Stimulated activated CD4-positive, alpha-beta T cell treated with anti-CD3 and anti-CD28 coated beads, Interleukin-1b, Interleukin-23, amount 100 ng/mL, for 4 hours (primary cell): ENCODE measurements at places on chromosomes 3 and 15.

DNA sequence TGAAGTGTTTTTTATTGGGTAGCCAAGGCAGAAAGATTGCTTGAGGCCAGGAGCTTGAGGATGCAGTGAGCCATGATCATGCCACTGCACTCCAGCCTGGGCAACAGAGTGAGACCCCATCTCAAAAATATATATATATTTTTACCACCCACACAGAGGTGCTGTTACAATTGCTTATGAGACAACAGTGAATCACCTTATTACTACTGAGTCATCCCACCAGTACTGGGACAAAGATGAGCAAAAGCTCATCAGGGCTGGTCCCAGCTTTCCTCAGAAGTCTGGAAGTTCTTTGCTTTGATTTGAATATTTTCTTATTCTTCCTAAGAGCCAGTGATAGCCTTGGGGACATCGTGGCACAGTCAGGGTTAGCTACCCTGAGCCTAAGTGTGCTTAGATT lies 207.7 kb downstream of the SOX2 start:
- no peak for DNase-seq

DNA sequence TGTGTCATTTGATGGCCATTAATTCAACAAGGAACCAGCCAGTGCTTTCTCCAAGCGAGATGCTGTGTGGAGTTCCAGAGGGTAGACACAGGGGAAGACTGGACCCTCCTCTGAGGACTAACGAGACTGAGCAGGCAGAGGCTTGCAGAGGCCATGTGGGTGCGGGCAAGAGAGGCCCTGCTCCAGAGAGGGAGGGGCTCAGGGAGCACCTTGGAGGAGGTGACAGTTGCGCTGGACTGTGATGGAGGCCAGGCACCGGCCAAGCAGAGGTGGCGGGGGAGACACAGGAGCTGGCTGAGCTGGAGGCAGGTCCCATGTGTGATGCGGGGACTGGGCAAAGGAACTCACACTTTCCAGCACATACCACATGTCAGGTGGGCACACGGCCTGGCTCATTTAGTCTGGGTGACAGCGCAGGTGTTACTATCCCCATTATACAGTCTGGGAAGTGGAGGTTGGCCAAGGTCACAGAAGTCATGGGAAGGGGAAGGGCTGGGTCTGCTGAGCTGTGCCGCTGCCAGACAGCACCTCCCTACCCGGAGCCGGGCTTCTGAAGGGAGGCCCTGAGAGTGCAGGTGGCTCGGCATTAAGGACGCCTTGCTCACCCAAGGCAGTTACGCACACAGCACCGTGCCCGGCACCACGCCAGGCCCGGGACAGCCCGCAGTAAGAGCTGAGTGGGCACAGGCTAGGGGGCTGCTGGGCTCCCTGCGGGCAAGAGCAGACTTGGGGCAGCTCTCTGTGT lies 3.7 kb downstream of the MELTF start:
- DNase-seq = no peak

GRCh38 chr3:155958676-155959075 lies 88.2 kb downstream of the GMPS start:
- no peak for DNase-seq

DNA sequence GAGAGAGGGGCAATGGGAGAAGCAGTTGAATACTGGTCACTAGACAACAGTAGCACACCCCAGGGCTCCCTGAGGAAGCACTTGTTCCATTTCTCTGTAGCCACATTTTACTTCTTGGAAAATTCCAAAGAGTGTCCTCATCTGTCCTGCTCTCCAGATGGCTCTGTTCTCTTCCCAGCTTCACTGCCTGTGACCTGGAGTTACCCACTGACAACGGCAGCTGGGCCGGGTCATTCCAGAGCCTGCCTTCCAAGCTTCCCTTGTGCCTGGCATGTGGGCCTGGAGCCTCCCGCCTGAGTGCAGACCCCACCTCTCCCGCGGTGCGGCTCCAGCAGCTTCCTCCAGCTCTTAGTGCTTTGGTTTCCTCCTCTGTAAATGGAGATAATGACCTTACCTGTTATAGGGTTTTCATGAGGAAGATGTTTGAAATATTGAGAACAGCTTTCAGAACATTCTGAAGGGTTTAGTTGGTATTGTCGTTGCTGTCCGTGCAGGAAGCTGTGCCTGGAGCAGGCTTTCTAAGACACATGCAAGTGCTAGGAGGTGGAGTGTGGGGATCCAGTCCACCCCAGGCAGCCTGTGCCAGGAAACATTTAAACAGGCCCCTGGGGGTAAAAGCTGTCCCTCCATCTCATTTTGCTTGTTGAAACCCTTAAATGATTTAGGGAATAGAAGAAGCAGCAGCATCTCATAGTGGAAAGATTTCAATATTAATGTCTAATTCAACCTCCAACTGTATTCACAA lies 24.8 kb downstream of the EFCC1 start:
- DNase-seq = no peak

DNA sequence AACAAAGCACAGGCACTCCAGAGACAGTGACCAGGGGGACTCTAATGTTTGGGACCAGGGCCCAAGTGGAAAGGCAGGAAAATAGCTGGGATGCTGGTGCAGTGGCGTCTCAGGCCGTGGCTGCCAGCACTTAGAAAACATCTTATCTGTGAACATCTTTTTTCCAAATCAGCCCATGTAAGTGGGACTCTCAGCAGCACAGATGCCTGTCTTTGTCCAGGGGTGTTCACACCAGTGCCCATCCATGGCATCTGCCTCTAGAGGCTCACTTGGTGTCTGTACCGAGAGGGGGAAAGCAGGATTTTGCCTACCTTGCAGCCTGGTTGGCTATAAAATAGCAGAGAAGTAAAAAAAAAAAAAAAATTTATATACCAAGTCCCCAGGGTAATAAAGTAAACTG lies 26.7 kb downstream of the SLC12A8 start:
- DNase-seq = no peak

GRCh38 chr3:194423317-194423716 lies 24.3 kb upstream of the GP5 start:
- DNase-seq = no peak

- DNase-seq = no peak
These were observed 225.9 kb downstream of the OXSM start for GRCh38 chr3:26015752-26016151.

DNA sequence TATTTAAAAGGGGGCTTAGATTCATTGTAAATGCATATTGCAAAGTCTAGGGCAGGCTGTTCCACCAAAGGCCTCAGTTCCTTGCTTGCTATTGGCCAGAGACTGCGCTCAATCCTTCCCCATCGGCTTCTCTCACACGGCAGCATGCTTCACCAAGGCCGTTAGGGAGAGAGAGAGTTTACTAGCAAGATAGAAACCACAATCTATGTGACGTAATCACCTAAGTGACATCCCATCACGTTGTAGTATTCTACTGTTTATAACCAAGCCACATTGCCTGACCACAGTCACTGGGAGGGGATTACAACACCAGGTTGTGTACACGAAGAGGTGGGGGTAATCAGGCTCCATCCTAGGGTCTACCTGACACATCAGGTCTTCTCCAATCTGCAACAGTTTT lies 16.0 kb upstream of the NPAP1 start:
- DNase-seq = no peak

DNA sequence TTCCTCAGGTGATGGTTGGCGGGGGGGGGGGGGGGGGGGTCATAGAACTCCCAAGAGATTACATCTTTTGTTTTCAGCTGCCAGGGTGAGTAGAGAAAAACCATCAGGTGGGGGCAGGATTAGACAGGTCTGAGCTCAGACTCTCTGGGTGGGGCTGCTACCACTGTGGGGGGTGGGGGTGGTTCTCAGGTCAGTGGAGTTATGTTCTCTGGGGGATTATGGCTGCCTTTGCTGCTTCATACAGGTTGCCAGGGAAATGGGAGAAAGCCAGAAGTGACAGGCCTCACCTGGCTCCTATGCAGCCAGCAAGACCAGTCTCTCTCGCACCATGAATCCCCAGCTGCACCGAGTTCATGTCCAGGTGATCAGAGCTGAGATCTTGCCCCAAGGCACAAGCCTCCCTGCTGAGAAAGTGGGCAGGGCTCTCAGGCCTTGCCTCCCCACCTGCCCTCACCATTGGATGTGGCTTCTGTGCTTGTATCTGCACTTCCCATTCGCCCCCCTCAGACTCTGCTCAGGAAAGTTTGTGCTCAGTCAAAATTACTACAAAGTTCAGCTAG lies 828.1 kb downstream of the MCTP2 start:
- DNase-seq = no peak

DNA sequence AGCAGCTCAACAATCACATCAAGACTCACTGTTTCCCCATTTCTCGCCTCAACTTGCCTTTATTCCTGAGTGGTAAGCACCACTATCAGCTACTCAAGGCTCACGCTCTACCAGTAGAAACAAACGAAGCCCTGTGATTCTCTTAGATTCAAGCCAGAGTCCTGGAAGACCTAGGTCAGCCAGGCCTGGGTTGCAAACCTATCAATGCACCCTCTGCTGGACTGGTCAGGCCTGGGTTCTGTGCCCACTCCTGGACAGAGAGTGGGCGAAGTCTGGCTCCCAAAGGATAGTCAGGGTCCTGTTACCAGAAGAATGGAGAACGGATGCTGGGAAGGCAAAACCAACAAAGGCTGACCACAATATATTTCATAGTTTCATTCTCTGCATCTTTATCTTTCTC lies 308.4 kb downstream of the SHQ1 start:
- DNase-seq = no peak

GRCh38 chr3:110261141-110261540 lies 810.5 kb upstream of the NECTIN3 start:
- no peak for DNase-seq

DNA sequence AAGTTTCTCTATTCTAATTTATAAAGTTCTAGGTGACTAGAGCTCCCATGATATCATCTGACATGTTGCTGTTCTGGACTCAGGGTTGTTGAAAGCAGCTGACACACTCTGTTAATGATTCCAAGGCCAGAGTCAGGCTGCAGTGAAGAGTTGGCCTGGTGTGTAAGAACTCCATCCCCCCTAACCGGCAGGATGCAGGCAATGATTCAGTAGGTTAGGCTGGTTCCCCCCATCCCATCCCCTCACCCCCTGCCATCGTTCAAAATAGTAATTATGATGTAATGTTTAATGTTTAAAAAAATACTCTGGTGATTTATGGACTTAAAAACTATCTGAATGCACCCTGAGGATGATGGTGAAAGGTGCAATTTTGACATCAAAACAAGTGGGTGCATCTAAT lies 4.6 kb upstream of the TRIM71 start:
- DNase-seq = no peak

DNA sequence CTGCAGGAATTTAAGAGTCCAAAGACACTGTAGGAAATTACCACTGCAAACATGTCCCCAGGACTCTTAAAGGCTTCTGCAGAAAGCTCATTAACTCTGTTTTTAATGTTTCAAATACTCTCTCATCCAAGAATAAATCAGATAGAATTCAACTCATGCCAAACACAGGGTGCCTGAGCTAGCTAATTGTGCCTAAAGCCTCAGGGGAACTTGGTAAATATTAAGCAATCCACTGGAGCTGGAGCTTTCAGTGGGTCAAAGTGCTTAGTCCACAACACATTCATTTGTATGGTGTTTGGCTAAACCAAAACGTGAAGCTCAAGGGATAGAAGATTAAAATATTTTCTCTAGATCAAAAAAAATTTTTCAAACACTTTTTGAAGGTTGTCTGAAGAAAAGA lies 131.4 kb downstream of the THRB start:
- no peak for DNase-seq

DNA sequence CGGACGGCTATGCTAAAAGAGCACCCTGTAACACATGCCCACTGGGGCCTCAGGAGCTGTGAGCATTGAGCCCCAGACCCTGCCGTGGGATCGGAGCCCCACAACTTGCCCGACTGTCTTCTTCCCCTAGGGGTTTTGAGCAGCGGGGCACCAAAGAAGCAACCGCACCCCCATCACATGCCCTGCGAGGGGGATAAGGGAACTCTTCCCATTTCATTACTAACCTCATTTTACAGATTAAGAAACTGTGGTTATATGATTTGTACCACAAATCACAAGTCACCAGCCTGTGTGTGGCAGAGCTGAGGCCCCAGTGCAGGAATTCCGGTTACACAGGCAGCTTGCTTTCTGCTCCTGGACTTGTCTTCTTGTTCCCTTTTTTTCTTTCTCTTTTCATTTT lies 86.2 kb downstream of the CD47 start:
- no peak for DNase-seq

GRCh38 chr15:92097474-92098178 lies 244.1 kb downstream of the SLCO3A1 start:
- DNase-seq = peak; percentile 12

DNA sequence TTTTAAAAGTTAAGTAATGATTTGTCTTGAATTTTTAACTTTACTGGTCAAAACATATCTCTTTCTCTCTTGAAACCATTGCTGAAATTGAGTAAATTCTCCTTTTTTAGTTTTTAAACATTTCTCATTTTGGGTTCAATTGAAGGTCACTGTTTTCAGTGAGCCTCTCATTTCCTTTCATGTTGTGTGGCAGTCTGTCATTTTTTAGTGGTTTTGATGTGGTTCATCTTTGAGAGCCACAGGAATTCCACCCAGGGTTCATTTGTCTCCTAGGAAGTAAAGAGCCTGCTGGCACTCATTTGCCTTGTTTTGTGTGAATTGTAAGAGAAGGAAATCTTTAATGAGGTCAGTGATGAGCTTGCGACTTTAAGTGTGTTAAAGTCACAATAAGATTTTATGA lies 10.4 kb downstream of the CLDN11 start:
- no peak for DNase-seq

DNA sequence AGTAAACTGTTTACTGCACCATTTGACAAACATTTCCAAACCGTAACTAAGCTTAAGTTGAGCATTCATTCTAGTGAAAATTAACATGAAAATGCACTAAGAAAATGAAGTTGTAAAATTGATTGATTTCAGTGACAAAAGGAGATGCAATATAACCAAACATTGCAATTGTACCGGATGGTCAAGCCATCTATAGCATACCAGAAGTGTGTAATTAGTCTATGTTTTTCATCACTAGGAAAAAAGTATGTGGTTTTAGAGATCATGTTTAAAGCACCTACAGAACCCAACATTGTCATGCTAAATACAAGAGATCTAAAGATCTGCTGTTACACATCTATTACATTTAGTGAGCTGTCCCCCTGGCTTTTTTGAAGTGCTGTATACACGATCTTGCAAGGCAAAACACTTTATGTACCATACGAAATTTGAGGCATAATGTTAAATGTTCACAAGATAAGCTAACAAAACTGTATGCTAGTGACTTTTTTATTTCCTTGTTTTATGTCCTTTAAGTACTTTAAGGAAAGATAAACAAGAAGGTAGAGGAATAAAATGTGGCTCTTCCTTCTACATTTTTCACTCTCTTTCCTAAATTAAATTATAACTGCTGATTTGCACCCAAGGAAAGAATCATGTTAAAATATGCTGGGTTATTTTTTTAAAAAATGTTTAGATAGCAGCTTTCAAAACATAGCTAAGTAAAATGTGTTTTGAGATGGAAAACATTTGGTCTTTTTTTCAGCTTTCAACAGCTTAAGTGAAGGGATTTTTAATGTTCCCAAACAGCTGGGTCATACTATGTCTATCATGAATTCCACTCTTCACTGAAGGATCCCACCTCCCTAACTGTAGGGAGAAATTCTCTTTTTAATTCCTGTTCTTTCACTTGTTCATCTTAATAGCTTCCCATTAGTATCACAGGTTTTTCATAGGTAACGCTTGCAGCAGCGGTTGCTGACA lies 498.0 kb downstream of the MECOM start:
- no peak for DNase-seq

GRCh38 chr3:121748680-121749275 lies 763 bp downstream of the GOLGB1 start:
- no peak for DNase-seq
